Thoracic aorta (tissue), 2 donors: ENCODE measurements at places on chromosomes 6 and 20. TPM values are rescaled to one million over a fixed set of nuclear protein-coding genes. Genes with fewer than 3 reads are reported as not detected.

GRCh38 chr20:63695424-63696305, 787 bp upstream of the TNFRSF6B start:
- H3K4me1 ChIP-seq, result peaks cover 46% of the 10 kb centered on the region
- no peak overlapping the region for H3K27ac ChIP-seq
- no peak overlapping the region for H3K4me3 ChIP-seq
- peaks cover 7% of the 10 kb centered on the region for H3K36me3 ChIP-seq
- no peaks in the 10 kb centered on the region for H3K27me3 ChIP-seq
- no peak for DNase-seq

DNA sequence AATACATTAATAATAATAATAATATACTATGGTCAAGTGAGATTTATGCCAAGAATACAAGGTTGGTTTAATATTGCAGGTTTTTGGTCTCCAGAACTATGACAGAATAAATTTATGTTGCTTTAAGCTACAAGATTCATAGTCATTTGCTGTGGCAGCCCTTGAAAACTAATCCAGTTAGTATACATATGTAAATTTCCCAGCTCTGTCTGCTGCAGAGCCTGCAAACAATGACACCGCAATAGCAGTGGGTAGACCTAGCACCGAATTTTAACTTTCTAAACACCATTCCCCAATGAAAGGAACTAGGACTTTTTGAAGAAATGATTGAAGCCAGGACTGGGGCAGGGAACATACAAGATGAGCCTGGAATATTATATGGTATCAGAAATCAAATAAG, 647.7 kb upstream of the NRSN1 start:
- no peaks in the 10 kb centered on the region for H3K27me3 ChIP-seq
- H3K36me3 ChIP-seq, result no peaks in the 10 kb centered on the region
- DNase-seq, result no peak
- no peaks in the 10 kb centered on the region for H3K4me1 ChIP-seq
- H3K27ac ChIP-seq, result no peak overlapping the region
- H3K4me3 ChIP-seq, result no peak overlapping the region

- no peak for DNase-seq
- no peaks in the 10 kb centered on the region for H3K36me3 ChIP-seq
- H3K27me3 ChIP-seq, result no peaks in the 10 kb centered on the region
- no peaks in the 10 kb centered on the region for H3K4me1 ChIP-seq
- no peak overlapping the region for H3K27ac ChIP-seq
- H3K4me3 ChIP-seq, result no peak overlapping the region
These were observed 321.4 kb downstream of the FARS2 start for GRCh38 chr6:5582762-5583161.

The C6orf15 gene
- total RNA-seq, result not detected

- DNase-seq, result no peak
- no peaks in the 10 kb centered on the region for H3K36me3 ChIP-seq
- no peaks in the 10 kb centered on the region for H3K27me3 ChIP-seq
These were observed 75.2 kb upstream of the ARHGAP18 start for GRCh38 chr6:129785047-129785755.

GRCh38 chr6:145147559-145147958, 587.8 kb downstream of the EPM2A start:
- no peak overlapping the region for H3K4me3 ChIP-seq
- H3K27me3 ChIP-seq, result no peaks in the 10 kb centered on the region
- no peaks in the 10 kb centered on the region for H3K4me1 ChIP-seq
- H3K36me3 ChIP-seq, result no peaks in the 10 kb centered on the region
- H3K27ac ChIP-seq, result no peak overlapping the region
- DNase-seq, result no peak

DNA sequence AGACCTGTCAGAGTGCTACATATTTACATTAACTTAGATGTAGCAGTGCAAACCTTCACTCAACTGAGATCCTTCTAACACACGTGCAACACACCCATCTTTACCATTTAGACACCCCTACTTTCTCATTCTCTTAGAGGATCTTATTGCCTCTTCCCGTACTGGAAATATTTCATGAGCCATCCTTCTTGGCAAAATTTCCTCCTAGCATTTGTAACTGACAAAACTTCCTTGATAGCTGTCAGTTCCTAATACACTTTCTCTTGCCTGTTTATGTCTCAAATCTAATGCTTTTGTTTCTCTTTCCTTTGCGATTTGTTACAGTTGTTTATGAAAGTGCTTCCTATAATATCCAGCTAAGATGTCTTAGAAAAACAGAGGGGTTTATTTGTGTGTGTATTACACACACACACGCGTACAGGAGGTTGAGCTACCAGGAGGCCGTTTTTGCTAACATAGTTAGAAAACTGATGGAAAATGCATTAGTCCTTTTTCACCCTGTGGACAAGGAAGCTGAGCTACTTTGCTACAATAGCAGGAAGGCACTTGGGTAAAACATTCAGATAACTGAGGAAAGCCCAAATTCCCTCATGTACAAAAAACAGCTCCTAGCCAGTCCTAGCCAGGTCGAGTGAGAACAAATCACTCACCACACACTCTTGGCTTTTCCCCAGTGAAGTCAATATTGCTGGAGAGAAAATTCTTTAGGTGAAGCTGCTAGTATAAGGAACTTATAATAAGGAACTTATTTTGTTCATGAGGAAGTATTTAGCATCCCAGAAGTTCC, 153.6 kb downstream of the NFATC2 start:
- peaks cover 11% of the 10 kb centered on the region for H3K4me1 ChIP-seq
- H3K27ac ChIP-seq, result no peak overlapping the region
- no peak for DNase-seq
- no peak overlapping the region for H3K4me3 ChIP-seq

The CPNE5 gene
- total RNA-seq, result 0.85 TPM

The CST5 gene
- total RNA-seq, result not detected

The STX11 gene
- total RNA-seq, result 17.2 TPM

The CLDN20 gene
- total RNA-seq, result not detected

DNA sequence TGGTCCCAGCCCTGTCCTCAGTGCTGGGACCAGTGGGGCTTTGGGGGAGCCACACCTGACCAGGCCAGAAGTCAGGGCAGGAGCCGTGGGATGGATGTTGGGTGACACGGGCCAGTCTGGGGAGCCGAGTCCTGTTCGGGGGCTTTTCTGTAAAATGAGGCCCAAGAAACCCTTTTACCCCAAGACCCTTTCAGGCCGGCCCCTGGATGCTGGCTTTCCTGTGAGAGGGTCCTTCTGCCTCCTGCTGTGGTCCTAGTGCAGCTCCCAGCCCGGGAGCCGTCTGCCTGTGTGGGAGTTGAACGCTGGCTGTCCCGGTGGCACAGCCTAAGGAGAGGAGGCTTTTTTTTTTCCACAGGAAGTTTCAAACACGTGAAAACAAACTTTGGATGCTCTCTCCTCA, 123.2 kb downstream of the TMEM242 start:
- H3K4me3 ChIP-seq, result peak overlapping the region; percentile 1
- H3K27me3 ChIP-seq, result no peaks in the 10 kb centered on the region

GRCh38 chr6:105755885-105756284, 330.3 kb upstream of the PRDM1 start:
- H3K27ac ChIP-seq, result no peak overlapping the region
- H3K36me3 ChIP-seq, result no peaks in the 10 kb centered on the region
- H3K4me3 ChIP-seq, result no peak overlapping the region
- no peaks in the 10 kb centered on the region for H3K27me3 ChIP-seq
- H3K4me1 ChIP-seq, result no peaks in the 10 kb centered on the region
- no peak for DNase-seq

GRCh38 chr6:102402635-102403329, 1009.3 kb downstream of the GRIK2 start:
- H3K4me3 ChIP-seq, result no peak overlapping the region
- DNase-seq, result no peak
- H3K27ac ChIP-seq, result no peak overlapping the region
- no peaks in the 10 kb centered on the region for H3K36me3 ChIP-seq
